Fibroblast of villous mesenchyme (primary cell): ENCODE measurements at places on chromosomes 13 and 19.

DNA sequence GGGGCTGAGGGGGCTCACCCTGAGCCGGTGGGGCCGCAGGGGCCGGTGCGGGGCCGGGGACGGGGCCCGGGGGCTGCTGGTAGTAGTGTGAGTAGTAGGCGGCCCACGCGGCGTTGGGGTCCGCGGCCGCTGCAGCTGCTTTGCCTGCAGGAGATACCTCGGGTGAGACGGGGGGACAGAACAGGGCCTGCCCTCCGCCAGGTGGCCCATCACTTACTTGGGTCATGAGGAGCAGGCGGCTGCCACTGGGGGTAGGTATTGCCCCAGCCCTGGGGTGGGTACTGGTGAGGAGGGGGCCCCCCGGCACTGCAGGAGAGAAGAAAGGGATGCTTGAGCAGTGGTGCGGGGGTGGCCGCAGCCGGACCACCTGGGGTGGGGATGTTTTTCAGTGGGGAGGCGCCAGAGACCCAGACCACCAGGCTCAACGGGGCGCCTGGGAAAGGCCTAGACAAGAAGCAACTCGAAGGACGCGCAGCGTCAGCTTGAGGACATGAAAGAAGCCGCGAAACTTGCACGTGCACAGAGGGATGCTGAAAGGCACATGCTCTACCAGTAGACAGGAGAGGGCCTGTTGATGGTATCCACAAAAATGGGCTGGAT, 8.9 kb downstream of the KHSRP start:
- DNase-seq, result no peak

DNA sequence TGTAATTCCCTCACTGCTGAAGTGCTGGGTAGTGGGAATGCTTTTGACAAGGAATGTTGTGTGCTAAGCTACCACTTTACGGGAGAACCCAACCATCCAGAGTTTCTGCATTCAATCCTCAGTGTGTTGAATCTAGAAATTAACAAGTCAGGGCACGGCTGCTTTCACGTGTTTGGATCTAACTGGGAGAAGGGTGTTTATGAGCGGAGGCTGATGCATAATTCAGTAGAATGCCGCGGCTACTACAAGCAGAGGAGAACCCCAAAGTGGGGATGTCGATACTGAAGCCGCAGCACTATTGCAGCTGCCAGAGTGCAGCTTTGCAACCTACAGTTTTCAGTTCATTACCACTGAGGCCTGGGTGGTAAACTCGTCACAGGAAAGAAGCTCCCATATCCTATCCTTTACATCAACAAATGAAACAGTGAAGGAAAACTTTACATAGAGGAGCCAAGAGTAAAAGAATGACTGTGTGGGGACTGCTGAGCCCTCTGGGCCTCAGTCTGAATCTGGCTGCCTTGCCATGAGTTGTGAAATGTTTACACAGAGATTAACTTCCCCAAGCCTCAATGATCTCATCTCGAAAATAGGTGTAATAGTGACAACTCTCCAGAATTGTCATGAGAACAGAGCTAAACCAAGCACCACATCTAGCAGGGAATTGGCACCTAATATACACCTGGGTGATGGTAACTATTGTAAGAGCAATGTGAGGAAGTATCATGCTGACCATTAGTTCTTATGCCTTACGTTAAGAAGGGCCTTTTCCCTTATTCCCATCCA, 531.7 kb downstream of the MYO16 start:
- no peak for DNase-seq

GRCh38 chr13:44698066-44698465, 121.9 kb upstream of the TSC22D1 start:
- no peak for DNase-seq

- DNase-seq, result no peak
Observed at GRCh38 chr13:23806874-23807526, 82.2 kb downstream of the MIPEP start.

- DNase-seq, result no peak
Observed at GRCh38 chr19:41895745-41896580, 13.0 kb downstream of the ARHGEF1 start.

DNA sequence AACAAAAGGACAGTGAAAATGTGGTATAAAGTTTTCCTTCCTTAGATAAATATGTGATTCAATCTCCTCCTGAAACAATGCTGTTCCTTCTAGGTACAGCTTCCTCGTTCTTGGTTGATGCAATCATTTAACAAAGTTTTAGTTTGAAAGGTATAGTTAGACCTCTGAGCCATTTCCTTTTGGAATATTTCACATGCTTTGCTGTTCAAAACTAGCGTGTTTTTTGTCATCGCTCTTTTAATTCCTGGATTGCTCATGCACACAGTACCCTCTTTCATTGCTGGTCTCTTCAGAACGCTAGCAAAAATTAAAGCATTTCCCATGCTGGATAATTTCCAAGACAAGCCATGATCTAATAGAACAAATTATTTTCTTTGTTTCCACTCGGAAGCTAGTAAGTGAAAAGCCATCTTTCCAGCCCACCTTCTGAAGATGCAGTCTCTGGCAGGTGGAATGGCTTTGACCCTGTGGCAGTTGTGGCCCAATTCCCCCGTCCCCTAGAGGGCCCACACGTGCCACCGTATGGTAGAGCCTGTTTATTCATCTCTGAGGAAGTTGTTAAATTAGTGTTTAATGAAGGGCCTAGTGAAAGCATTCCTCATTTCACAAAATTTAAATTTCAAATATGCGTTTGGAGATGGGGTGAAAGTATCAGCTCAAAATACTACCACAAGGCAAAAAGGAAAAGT, 1040.6 kb upstream of the SLC10A2 start:
- no peak for DNase-seq

DNA sequence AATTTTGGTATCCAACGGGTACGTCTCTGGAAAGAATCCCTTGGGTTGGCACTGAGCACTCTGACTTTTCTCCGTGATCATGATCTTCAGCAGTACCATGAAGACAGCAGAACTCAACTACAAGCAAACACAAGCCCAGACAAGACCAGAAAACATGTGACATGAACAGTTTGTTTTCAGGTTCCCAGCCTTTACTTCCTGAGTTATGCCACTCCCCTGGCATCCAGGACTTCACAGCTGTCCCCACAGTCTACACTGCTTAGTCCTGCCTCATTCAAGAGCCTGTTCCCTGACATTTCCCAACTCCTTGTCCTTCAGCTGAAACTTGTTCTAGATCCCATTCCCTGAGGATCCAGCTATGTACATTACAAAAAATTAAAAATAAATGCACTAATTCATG, 4.9 kb upstream of the N4BP2L1 start:
- no peak for DNase-seq

DNA sequence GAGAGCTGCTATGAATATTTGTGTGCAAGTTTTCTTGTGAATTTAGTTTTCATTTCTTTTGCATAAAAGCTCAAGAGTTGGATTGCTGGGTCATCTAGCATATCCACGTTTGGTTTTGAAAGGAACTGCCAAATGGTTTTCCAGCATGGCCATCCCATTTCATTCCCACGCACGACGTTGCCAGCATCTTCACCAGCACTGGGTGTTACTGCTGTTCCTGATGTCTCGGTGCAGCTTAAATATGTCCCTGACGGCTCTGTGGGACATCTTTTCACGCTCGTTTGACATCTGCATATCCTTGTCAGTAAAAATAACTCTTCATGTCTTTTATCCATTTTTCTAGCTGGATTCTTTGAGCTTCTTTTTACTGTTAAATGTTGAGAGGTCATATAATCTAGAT, 123.7 kb downstream of the ATP11A start:
- DNase-seq, result no peak

GRCh38 chr13:27211771-27212364, 39.5 kb upstream of the RPL21 start:
- DNase-seq, result peak; percentile 21

- DNase-seq, result no peak
Observed at GRCh38 chr19:3506384-3507340, 551 bp downstream of the FZR1 start.

GRCh38 chr13:59745392-59745788, 418.3 kb downstream of the DIAPH3 start:
- DNase-seq, result no peak

GRCh38 chr19:47699360-47699917, 13.8 kb upstream of the EHD2 start:
- DNase-seq, result peak; percentile 36

DNA sequence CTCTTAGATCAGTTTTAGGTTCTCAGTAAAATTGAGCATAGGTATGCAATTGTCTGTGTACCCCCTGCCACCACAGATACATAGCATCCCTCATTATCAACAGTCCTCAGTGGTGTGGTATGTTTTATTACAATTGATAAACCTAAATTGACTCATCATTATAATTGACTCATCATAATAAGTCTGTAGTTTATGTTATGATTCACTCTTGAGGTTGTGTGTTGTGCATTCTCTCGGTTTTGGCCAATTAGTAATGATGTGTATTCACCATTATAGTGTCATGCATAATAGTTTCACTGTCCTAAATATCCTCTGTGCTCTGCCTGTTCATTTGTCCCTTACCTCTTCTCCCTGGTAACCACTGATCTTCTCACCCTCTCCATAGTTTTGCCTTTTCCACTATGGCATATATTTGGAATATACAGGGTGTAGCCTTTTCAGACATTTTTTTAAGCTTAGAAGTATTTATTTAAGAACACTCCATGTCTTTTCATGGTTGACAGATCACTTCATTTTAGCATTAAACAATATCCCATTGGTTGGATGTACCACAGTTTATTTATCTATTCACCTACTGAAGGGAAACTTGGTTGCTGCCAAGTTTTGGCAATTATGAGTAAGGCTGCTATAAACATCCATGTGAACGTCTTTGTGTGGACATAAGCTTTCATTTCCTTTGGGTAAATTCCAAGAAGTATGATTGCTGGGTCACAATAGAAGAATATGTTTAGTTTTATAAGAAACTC, 1620.6 kb upstream of the MIR17HG start:
- peak; percentile 11 for DNase-seq

DNA sequence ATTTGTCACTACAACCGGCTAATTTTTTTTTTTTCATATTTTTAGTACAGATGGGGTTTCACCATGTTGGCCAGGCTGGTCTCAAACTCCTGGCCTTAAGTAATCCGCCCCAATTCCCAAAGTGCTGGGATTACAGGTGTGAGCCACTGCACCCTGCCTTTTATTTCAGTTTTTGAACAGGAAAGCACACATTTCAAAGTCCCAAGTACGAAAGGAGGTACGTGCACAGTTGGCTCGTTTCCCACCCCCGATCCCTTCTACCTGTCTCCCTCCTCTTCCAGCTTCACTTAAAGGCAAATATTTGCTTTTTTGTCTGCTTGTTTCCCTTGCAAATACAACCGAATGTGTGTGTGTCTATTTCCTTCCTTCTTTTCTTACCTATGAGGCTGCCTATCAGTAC, 30.5 kb downstream of the ZIC5 start:
- DNase-seq, result no peak

DNA sequence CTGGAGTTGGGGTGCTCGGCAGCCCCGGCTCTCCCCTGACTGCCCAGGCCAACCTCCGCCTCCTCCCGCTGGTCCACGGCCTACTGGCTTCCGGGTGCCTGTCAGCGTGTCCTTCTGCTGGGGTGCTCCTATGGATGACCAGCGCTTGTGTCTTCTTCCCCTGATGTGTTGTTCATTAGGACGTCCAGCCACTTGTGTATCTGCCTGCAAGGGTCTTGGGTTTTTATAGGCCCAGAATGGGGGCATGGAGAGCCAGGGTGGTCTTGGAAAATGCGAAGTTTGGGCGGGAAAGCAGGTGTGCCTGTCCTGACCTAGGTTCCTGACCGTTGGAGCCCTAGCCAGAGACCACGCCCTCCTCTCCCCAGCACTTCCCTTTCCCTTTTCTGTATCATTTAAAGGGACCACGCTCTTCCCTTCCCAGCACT, 139.8 kb downstream of the SLITRK5 start:
- no peak for DNase-seq

GRCh38 chr19:6750062-6750461, 10.6 kb downstream of the TRIP10 start:
- no peak for DNase-seq

DNA sequence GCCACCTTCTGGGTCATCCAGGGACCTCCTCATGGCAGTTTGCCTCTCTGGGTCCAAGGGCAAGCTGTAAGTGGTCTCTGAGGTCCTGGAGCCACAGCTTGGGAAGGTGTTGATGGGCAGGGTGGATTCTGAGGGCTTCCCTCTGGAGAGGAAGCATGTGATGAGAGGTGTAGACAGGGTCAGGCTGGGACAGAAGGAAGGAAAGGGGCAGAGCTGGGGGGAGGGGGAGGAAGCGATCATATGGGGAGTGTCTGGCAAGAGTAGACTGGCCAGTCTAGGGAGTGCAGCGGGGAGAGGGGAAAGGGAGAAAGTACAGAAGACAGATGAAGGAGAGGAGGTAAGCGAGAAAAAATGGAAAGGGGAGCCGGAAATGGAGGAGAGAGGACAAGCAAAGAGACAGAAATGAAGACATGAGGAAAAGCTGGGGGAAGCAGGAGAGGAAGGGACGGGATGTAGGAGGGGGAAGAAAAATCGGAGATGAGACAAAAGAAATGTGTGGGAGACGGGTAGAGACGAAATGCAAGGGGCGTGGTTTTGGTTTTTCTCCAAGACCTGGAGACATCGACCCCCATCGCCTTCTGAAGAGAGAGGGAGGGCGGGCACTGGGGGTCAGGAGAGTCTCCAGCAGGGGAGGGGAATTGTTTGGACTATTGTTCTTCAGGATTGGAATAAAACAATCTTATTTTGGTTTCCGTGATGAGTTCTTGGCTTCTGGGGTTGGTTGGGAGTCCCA, 26.6 kb downstream of the ZSWIM9 start:
- DNase-seq, result peak; percentile 29

- DNase-seq, result no peak
Observed at GRCh38 chr19:13053238-13053637, 49.4 kb downstream of the LYL1 start.

- DNase-seq, result peak; percentile 66
Observed at GRCh38 chr13:93765062-93765461, 538.5 kb downstream of the GPC6 start.

DNA sequence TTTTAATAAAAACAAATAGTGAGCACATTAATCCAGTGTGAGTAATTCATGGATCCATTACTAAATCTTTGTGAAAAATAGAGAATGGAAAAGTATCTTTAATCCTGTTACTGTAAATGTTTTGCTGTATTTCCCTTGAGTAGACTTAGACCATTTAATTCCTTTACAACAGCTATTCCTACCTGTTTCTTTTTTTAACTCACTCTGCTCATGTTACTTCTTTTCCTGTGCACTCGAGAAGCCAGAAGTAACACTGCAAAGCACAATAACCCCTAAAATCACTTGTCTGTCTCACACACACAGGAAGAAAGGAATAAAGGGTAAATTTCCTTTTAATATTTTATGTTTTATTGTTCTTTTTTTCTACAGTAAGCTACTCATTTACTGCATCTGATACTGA, 244.3 kb downstream of the SHISA2 start:
- no peak for DNase-seq

- peak; percentile 97 for DNase-seq
Observed at GRCh38 chr13:28705461-28706083, 13.2 kb downstream of the SLC46A3 start.
